ENCODE measurements at places on chromosomes 5 and 9. TPM values are rescaled to one million over a fixed set of nuclear protein-coding genes. Genes with fewer than 3 reads are reported as not detected.

- no peak for DNase-seq
Observed at GRCh38 chr5:9374025-9374424, 171.8 kb downstream of the SEMA5A start.

DNA sequence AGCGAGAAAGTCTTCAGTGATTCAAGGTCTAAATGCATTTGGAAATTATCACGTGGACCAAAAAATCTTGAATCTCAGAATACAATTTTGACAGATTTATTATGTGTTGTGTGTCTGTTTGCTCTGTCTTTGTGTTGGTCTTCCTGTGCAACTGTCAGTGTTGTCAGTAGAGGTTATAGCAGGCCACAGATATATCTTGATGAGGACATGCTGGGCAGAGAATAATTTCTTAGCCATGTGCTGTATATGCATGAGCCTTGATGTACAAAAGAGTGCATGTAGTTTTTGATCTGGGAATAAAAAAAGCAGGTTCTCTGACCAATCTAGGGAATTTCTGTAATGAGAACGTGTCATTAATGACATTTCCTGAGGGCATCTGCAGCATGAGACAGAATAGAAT lies 57.6 kb downstream of the ZSWIM6 start:
- no peak for DNase-seq

DNA sequence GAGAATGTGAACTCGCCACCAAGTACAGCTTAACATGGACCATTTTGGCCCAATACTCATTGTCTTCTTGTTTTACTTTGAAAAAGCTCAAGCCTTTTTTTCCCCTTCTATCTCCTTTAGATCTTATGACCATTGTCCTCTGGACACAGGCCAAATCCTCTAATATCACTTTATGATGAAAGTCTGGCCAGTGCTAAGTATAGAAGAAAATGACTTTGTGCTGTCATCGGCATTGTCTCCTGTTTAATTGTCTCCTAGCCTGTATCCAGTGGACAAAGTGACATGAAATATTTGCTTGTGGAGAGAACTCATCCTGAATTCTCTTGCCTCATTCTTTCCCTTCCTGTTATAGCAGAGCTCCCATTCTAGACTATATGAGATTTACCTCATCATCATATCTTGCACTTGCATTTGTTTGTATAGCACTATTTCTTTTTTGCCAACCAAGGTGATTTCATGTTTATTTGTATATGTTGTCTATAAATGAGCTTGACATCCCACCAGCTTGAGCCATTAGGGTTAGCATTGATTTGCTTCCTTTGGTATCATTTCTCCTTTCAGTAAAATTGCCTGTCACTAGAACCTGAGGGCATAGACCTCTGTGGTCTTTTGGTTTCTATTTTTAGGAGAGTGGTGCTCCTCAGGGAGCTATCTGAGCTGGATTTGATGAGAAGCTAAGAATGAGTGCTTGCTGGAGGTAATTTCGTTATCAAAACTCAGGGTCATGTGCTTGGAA lies 18.8 kb upstream of the TNFAIP8 start:
- DNase-seq: no peak

Gene FOXD4L4
- 0.07 TPM for polyA plus RNA-seq

GRCh38 chr5:175718401-175719108 lies 60.7 kb downstream of the HRH2 start:
- no peak for DNase-seq

- no peak for DNase-seq
Observed at GRCh38 chr9:82490019-82490499, 501.5 kb downstream of the SPATA31D1 start.

Gene KIAA0825
- polyA plus RNA-seq: 4.6 TPM

DNA sequence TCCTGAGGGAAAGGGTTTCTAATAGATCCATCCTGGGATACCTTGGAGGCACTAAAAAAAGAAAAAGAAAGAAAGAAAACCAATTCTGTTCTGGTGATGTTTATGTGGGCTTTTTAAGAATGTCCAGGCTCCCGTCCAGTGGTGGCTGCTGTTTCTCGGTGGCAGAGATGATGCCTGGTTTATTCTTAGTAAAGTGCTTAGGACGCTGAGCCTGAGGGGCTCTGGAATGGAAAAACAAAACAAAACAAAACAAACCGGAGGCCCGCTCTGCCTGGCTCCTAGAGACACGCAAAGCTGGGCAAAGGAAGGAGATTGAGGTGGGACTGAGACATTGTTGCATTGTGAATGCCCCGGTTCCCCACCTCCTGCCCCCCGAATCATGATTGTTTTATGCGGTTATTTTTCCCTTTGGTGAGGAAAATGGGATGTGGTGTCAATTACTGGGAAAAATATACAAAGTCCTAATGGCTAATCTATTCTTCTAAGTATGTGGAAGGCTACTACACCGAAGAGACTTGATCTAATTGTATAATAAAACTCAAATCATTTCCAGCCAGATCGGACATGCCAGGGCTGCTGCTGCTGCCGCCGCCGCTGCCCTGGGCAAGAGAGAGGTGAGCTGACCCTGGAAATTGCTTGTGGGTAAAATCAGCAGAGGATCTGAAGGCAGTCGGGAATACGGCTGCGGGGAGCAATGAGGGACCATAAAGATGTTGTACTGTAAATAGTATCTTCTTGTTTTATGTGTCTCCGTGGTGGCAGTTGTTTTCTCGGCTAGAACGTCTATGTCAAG lies 644.9 kb downstream of the CCDC171 start:
- no peak for DNase-seq

- no peak for DNase-seq
Observed at GRCh38 chr9:79329861-79330260, 241.9 kb upstream of the TLE4 start.

- DNase-seq: no peak
Observed at GRCh38 chr9:73470766-73471165, 319.1 kb downstream of the ANXA1 start.

Data from renal pelvis (tissue), 12 donors.